Vagina (tissue), 2 donors: ENCODE measurements at places on chromosomes 2 and 18.

- DNase-seq = no peak
- no peaks in the 10 kb centered on the region for H3K27me3 ChIP-seq
- H3K4me3 ChIP-seq = no peak overlapping the region
- H3K4me1 ChIP-seq = no peaks in the 10 kb centered on the region
Measured at GRCh38 chr2:120710256-120710655, 25.4 kb upstream of the GLI2 start.

GRCh38 chr2:151770995-151771394, 36.7 kb upstream of the NEB start:
- peaks cover 10% of the 10 kb centered on the region for H3K4me1 ChIP-seq
- no peak overlapping the region for H3K27ac ChIP-seq
- no peak overlapping the region for H3K4me3 ChIP-seq
- no peaks in the 10 kb centered on the region for H3K27me3 ChIP-seq

DNA sequence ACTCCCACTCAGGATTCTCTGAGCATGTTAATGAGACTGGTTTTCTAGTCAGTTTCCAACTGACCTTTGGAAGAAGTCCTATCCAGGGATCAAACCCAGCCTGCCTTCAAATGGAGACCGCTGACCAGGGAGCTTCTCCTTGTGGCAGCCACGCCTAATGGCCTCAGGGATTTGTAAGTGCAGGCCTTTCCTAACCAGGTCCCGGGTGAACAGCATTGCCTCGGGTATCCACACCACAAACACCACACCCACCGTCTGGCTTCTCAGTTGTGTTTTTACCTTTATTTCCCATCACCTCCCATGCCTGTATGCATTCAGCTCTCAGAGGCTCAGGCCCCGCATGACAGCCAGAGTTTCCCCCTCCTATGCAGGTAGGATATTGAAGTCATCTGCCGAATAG, 406.3 kb upstream of the HS6ST1 start:
- H3K27me3 ChIP-seq = no peaks in the 10 kb centered on the region
- H3K4me3 ChIP-seq = no peak overlapping the region
- no peak overlapping the region for H3K27ac ChIP-seq
- no peak for DNase-seq
- H3K4me1 ChIP-seq = no peaks in the 10 kb centered on the region
- no peaks in the 10 kb centered on the region for H3K36me3 ChIP-seq

DNA sequence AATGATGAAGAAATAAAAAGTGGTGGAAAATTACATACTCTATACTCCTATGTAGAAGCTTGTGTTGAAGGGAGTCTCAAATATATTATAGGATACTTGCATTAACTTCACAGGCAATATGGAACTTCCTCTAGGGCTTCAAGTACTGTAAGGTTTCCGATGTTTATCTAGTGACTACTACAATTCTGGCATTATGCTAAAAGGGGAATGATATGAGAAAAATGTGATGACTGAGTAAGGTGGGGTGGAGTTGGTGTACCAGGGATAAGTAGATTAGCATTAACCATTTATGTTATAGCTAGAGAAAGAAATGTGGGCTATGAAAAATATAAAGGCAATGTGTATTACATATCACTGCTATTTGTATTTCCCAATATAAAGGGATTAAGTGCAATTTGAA, 229.5 kb downstream of the DCC start:
- no peak overlapping the region for H3K27ac ChIP-seq
- H3K4me3 ChIP-seq = no peak overlapping the region
- H3K36me3 ChIP-seq = no peaks in the 10 kb centered on the region
- no peaks in the 10 kb centered on the region for H3K27me3 ChIP-seq
- H3K4me1 ChIP-seq = no peaks in the 10 kb centered on the region

DNA sequence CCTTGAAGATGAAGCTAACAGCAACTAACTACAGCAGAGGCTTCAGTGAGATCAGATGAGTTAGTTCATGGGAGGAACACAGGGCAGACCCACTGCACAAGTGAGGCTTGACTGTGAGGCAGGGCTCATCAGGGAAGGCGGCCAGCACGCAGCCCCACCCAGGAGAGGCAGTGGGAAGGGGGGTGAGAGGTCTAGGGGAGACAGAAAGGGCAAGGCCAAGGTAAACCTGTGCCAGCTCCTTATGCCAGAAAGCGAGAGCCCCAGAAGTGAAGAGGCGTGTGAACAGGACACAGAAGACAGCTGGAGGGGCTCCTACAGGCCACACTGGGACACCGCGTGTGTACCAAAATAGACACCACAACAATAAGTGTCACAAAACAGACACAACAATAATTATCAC, 48.6 kb downstream of the ANO7 start:
- no peak overlapping the region for H3K27ac ChIP-seq
- no peaks in the 10 kb centered on the region for H3K27me3 ChIP-seq
- H3K4me1 ChIP-seq = no peaks in the 10 kb centered on the region
- no peak for DNase-seq
- no peak overlapping the region for H3K4me3 ChIP-seq
- H3K36me3 ChIP-seq = peaks cover 5% of the 10 kb centered on the region

DNA sequence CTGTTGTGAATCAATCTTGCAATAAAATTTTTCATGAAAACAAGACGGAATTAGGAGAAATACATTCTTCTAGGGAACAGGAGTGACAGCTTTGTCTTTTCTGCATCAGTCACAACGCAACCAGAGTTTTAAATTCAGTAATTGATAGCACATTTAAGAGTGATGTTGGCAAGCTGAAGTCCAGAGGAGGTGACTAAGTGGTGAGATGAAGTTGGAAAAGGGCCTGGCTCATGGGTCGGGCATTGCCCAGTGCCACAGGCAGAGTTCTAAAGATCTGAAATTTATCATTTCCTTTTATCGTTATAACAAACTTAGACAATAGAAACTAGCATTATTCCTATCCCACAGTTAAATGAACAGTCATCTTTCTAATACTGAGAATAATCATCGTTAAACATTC, 764.6 kb upstream of the ZEB2 start:
- H3K4me3 ChIP-seq = no peak overlapping the region
- no peaks in the 10 kb centered on the region for H3K27me3 ChIP-seq
- H3K36me3 ChIP-seq = no peaks in the 10 kb centered on the region
- DNase-seq = no peak
- no peak overlapping the region for H3K27ac ChIP-seq

DNA sequence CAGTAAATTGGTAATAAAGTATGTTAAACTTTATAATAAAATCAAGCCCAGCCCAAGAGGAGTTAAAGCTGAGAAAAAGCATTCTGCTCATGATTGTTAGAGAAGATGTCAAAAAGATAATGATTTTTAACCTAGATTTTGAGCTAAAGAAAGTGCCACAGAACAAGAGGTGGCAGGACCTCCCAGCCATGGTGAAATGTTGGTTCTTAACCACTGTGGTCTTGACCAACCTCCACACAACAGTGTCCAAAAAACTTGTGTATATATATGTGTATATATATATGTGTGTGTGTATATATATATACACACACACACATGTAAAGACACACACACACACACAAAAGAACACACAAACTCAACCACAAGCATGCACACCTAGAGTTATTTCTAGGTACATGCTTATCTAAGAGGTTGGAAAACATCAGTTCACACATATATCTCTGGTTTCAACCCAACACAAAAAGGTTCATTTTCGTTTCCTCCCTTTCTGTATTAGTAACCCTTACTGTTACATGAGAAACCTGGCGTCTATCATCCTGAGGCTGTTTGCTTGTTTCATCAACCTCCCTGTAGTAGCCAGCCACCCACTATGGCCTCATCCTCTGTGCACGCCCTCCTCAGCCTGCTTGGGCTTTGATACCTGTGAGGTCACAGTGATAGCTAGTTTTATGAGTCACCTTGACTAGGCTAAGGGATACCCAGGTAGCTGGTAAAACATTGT, 631.8 kb upstream of the ID2 start:
- H3K27me3 ChIP-seq = no peaks in the 10 kb centered on the region
- no peaks in the 10 kb centered on the region for H3K36me3 ChIP-seq
- H3K4me1 ChIP-seq = no peaks in the 10 kb centered on the region

DNA sequence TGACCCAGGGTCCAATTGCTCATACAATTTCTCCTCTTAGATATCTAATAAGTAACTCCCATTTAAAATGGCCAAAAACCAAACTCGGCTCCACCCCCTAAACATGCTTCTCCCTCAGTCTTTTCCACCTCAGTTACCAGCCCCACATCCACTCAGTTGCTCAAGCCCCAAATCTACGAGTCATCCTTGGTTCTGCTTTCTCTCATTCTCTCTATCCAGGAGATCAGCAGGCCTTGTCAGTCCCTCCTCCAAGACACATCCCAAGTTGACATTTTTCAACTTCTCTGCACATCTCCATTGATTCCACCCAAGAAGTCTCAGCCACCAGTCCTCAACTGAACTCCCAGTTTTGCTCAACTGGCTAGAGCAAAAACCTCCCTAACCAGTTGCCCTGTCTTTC, 40.5 kb upstream of the RTN4 start:
- no peaks in the 10 kb centered on the region for H3K27me3 ChIP-seq
- H3K4me1 ChIP-seq = no peaks in the 10 kb centered on the region
- no peak overlapping the region for H3K4me3 ChIP-seq
- H3K36me3 ChIP-seq = no peaks in the 10 kb centered on the region
- no peak for DNase-seq

DNA sequence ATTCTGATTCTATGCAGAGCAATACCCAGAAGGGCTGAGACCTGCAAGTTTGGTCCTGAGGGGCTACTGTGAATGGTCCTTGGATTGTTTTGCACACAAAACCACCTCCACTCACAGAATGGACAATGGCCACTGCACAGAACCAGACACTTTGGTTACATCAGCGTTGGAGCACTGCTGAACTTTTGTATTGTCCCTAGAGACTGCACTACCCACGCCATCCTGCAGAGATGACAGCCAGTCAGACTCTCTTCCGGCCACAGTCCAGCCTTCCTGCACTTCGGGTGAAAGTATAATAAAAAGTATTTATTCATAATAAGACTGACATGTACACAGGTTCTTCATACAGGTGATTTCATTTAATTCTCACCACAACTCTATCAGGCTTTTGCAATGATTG, 35.7 kb downstream of the CELF4 start:
- no peak for DNase-seq
- H3K27ac ChIP-seq = no peak overlapping the region
- no peaks in the 10 kb centered on the region for H3K27me3 ChIP-seq

- H3K4me3 ChIP-seq = no peak overlapping the region
- H3K27me3 ChIP-seq = no peaks in the 10 kb centered on the region
- H3K4me1 ChIP-seq = no peaks in the 10 kb centered on the region
- DNase-seq = no peak
- H3K27ac ChIP-seq = no peak overlapping the region
Measured at GRCh38 chr18:57603871-57604270, 17.4 kb upstream of the FECH start.
